Hindlimb muscle (tissue), 1 donor: ENCODE measurements at places on chromosomes 5 and 9. TPM values are rescaled to one million over a fixed set of nuclear protein-coding genes. Genes with fewer than 3 reads are reported as not detected.

The IFNA2 gene
- polyA plus RNA-seq, result not detected

DNA sequence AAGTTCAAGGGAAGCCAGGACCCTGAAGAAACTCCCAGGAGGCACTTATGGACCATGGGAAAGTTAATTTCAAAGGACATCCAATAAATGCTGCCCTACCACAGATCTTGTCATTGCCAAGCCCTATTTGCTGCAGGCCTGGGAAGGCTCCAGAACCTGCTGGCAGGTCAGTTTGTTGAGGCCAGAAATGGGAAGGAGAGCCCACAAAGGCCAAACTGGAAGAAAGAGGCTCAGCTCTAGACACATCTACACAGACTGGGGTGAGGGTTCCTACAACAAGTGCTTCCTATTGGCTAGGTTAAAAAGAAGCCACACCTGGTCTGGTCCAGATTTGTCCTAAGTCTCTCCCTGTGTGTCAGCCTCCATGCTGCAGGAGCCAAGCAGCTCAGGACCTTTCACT lies 94.4 kb downstream of the SIL1 start:
- no peak for DNase-seq

DNA sequence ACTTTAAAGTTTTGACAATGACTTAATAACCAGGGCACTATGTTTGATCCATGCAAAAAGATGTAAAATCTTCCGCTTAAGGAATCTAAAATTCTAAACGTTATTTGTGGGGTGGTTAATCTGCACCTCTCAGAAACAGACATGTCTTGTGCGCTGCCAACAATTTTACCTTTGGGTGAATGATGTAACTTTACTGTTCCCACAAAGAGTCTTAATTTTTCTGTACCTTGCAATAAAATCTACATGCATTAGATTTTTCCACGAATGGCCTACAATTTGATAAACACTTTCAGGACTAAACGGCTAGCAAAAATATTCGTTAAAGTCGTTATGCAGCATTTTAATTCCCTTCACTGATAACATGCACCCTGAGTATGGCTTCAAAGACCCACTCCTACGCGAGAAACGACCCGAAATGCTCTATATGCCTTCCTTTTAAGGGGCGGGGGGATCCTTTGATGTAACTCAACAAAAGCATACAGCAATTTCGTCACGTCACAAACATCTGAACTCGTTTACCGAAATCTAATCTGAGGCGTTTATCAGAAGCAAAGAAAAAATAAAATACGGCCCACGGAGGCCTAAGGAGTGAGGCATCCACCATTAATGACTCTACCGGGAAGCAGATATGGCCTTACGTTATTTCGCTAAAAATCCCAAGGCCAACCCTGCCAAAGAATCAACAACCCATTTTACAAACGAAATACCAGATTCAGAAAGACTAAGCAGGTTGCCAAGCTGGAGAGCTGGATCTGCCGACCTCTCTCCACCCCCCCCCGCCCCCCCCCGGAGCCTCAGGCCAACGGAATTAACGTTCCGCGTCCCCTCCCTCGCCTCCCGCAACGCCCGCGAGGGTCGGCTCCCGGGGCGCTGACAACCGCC lies 621 bp downstream of the AK6 start:
- no peak for DNase-seq

The RASEF gene
- polyA plus RNA-seq, result 0.36 TPM

DNA sequence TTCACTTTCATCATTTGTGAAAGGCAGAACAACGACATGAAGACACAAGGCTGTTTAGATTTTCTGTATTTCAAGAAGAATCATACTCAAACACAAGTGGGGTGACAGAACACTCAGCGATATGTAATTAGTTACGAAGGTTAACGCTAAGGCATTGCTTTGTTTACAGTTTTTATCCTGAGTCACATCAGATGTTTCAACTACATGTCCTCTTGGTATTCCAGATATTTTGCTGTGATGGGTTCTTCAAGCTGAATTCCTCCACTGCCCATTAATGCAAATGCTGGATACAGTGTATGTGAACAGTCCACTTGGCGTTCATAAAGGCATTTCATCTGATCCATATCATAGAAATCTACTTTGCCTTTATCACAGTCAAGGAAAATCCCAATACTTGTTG lies 43.4 kb downstream of the TRIM36 start:
- DNase-seq, result no peak
